Stimulated activated CD4-positive, alpha-beta T cell treated with anti-CD3 and anti-CD28 coated beads, Interleukin-15, amount 100 ng/mL, for 1 hour (primary cell): ENCODE measurements at places on chromosomes 6 and 20.

- no peak for DNase-seq
These were observed 20.7 kb upstream of the TLDC2 start for GRCh38 chr20:36855241-36855657.

DNA sequence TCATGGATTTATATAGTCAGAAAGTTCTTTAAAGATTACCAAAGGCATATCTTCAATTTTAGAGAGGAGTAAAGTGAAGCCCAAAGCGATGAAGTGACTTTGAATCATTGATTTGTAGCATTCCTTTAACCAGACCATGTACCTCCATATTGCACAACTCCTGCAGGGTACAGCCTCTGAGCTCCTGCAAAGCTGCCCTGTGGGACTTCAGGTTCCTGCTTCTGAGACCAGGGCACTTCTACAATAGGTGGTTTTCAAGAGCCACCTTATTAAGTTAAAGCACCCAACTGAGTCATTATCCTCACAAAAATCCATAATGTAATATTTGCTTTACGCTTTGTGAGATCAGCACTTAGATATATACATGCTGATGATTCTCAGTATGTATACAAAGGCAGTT is 270.7 kb upstream of the RGS17 start:
- DNase-seq = no peak

DNA sequence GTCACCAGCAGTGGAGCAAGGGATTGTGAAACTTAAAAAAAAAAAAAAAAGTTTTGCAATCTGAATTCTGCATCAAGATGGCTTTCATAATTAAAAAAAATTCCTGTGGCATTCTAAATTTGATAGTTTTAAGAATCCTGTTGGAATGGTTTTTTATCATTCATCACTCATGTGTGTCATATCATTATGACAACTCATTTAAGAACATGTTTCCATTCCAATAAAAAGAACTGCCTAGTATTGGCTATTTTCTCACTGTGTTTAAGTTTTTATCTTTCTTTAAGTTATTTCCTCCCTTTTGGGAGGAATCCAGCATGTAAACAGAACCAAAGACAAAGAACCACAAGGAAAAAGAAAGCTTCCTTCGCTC is 26.2 kb upstream of the RHAG start:
- no peak for DNase-seq

GRCh38 chr6:20777801-20778200 is 243.5 kb downstream of the CDKAL1 start:
- no peak for DNase-seq

DNA sequence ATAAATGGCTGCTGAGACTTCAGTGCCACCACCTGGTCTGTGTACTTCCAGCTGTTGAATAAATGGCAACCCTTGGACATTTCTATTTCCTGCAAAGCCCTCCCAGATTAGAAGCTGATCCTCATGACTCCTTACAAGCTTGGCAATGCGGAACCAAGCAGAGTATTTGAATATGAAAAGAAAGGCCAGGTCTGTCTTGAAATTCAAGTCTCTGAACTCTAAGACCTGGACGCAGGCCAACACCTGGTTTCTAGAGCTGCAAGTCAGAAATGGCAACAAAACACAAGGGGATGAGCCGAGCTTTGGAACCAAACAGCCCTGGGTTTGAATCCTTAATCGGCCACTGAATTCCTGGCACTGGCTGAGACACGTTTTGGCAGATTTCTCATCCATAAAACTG is 353.4 kb downstream of the PTPRT start:
- DNase-seq = no peak

GRCh38 chr20:17721802-17722486 is 22.2 kb downstream of the BANF2 start:
- no peak for DNase-seq

GRCh38 chr6:65546894-65547293 is 160.1 kb downstream of the EYS start:
- no peak for DNase-seq

DNA sequence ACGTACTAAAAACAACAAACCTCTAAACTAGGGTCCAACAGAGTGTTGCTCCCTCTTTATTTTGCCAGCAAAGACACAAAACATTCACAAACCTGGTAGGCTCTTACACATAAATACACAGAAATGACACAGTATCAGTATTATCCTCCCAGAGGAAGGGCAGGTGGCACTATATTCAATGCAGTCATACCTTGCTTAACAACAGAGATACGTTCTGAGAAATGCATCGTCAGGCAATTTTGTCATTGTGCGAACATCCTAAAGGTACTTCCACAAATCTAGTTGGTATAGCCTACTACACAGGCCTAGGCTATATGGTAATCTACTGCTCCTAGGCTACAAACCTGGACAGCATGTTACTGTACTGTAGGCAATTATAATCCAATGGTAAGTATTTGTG is 9.6 kb downstream of the ZBTB2 start:
- no peak for DNase-seq

- no peak for DNase-seq
These were observed 1.4 kb downstream of the WFDC2 start for GRCh38 chr20:45470937-45471336.

- DNase-seq = no peak
These were observed 830.9 kb upstream of the GJE1 start for GRCh38 chr6:141301779-141302178.

DNA sequence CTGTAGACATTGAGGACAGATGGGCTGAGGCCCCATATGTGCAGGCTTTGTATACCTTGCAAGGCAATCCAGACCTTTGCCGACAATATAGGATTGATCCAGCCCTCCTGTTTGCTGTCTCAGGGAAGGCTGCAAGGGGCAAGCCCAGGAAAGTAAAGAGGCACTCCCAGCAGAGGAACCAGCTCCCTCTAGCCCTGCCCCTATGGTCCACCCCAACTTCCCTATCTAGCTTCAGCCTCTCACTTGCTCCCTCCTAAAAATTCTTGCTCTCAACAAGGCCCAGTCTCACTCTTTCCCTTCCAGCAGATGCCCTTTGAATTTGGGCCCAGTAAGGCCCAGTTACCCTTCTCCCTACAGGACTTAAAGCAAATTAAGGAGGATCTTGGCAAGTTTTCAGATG is 92.6 kb downstream of the JARID2 start:
- no peak for DNase-seq

DNA sequence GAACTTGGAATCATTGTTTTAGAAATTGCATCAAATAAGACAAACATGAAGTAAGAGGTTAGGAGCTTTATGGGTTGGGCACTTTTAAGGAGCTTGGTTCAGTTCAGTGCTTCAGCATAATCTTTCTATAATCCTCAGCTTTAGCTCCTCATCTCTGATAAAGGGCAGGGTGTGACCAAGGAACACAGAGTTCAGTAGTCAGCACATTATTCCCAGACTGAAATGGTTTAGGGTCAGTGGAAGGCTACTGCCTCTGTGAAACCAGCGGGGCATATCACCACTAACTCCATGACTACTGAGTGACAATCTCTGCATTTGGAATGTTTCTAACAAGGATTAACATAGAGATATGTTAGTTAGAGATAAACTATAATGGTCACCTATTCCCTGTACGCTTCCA is 36.9 kb downstream of the CRYBG1 start:
- no peak for DNase-seq

DNA sequence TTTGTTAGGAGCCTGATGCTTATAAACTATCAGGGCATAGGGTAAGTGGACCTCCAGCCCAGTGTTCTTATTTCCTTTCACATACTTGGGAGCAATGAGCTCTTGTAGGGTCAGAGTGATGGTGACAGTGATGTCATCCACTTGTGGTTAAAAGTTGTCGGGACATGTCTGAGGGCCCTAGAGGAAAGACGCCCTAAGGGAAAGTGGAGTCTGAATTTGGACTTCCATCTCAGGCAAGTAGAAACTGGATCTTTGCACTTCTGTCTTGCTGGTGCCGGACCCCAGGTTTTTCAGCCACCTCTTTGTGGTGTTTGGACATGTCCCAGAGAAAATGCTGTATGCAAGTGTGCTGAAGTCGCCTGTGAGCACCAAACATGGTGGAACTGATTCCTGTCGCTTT is 900.5 kb downstream of the C6orf118 start:
- no peak for DNase-seq

GRCh38 chr6:170434117-170434820 is 118.8 kb downstream of the PSMB1 start:
- no peak for DNase-seq

DNA sequence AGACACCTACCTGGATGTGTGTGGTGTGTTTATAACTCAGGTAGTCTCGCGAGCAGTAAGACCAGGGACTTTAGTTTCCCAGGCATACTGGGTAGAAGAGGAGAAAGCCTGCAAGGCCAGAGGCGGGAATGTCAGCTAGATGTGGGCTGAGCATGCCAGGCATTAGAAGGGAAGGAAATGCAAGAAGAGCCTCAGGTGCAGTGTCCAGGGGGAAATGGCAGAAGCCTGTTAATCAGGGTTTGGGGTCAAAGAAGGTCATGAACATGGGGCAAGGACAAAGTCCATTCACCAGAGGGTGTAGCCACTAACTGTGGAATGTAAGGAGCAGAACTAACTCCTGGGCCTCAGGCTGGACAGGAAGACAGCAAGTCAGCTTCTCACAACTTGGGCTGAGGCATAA is 305.0 kb downstream of the SMOC2 start:
- no peak for DNase-seq
